ENCODE measurements at places on chromosomes 7 and 10. TPM values are rescaled to one million over a fixed set of nuclear protein-coding genes. Genes with fewer than 3 reads are reported as not detected.

DNA sequence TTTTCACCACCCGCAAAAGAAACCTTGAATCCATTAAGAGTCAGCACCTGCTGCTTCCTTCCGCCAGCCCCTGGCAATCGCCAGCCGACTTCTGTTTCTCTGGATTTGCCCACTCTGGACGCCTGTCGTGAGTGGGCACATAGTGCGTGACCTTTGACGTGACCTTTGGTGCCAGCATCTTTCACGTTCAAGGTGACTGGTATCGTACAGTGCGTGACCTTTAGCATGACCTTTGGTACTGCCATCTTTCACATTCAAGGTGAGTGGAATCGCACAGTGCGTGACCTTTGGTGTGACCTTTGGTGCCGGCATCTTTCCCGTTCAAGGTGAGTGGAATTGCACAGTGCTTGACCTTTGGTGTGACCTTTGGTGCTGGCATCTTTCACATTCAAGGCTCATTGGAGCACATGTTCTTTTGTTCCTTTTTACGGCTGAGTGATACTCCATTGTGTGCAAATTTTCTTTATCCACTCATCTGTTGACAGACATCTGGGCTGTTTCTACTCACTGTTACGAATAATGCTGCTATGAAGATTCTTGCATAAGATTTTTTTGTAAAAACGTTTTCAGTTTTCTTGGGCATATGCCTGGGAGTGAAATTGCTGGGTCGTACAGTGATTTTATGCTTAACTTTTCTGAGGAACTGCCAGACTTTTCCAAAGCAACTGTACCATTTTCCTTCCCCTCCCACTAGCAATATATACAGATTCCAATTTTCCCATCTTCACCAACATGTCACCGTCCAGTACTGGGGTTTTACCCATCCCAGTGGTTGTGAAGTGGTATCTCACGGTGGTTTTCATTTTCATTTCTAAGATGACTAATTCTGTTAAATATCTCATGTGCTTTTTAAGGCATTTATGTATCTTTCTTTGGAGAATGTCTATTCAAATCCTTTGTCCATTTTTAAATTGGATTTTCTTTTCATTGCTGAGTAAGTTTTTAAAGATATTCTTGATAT is 145.3 kb downstream of the DIP2C start:
- peak; percentile 7 for DNase-seq

Gene OR2A5
- total RNA-seq, result not detected

Gene TRIM73
- 9.0 TPM for total RNA-seq

- DNase-seq, result peak; percentile 61
Measured at GRCh38 chr7:80942261-80943041, 23.6 kb upstream of the SEMA3C start.

DNA sequence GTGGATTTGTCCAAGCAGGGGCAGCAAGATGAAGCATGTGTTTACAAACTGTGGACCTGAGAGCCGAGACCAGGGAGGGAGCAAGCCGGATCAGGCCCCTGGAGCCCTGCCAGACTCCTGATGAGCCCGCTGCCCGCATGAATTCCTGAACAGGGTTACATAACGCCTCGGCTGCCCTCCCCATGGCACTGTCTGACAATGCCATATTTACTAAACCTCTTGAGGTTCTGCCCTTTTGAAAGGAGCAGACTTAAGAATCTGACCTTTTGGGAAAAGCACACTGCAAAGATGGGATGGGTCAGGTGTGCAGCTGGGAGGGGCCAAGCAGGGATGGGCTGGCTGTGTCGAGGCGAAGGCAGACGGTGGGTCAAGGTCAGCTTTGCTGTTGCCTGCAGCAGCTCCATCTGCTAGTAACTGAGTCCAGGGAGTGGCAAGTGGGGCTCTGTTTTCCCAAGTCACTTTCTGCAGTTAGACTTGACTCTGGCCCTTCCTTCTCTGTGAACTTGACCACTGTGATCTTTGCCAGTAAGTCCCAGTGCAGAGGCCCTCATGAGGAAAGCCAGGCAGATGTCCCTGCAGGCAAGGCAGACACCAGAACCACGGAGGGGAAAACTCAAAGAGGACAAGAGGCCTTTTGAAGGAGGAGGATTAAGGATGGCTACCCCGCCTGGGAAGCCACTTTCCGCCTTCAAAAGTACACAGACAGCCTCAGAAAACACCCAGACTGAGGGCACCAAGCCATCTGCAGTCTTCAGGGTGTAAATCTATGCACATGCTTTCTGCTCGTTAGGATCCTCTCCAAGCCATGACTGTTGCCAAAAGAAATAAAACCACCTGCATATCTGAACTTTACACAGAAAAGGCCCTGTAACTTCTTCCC is 175.8 kb downstream of the TNS3 start:
- DNase-seq, result peak; percentile 95

GRCh38 chr7:50476953-50477625 is 26.9 kb upstream of the FIGNL1 start:
- DNase-seq, result no peak

GRCh38 chr7:45187089-45187945 is 29.7 kb downstream of the RAMP3 start:
- no peak for DNase-seq

DNA sequence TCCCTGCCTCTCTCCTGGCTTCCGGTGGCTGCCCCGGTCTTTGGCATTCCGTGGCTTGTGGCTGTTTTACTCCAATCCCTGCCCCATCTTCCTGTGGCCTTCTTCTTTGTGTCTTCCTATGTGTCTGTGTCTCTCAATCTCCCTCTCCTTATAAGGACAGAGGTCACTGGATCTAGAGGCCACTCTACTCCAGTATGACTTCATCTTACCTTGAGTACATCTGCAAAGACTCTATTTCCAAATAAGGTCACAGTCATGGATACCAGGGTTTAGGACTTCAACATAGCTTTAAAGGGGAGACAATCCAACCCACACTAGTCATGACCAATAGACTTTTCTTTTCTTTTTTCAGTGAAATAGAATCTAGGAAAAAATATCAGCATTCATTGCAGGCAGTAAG is 153.3 kb upstream of the INSYN2A start:
- no peak for DNase-seq

- DNase-seq, result no peak
Measured at GRCh38 chr10:124308056-124308645, 110.6 kb downstream of the OAT start.

Gene LRMDA
- 89.7 TPM for total RNA-seq

GRCh38 chr7:43137811-43138210 is 25.4 kb downstream of the HECW1 start:
- no peak for DNase-seq

DNA sequence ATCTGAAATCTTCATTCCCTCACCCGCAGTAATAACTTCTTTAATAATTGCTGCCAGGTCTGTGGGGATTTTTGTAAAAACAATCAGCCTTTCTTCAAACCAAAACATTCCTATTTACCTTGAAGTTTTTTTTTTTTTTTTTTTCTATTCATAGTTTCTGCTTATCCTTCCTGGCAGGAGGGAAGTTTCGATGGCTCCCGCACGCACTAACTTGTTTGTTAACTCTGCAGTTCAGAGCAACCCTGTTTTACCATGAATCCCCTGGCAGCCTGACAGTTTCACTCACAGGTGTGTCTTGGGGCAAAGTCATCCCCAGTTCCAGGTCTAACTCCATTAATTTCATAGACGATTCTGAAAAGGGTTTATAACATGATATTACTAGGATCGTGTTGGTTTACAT is 149.3 kb downstream of the KLF6 start:
- no peak for DNase-seq

Gene CELF2
- 26.0 TPM for total RNA-seq

DNA sequence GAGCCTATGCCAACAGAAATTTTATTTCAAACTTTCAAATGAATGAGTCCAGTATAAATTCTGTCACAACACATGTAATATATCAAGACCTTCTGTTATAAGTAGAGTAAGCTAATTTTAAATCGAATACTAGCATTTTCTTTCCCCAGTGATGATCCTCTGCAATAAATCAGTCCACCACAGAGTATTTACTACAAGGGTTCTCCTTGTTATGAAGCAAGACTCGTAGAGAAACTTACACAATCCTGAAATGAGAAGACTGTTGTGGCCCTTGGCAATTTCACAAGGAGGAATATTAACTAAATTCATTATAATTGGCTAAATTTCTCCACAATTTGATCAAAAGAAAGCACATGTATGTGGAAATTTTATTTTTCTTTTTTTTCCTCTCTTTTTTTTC is 312.4 kb upstream of the DGKB start:
- DNase-seq, result no peak

Gene IPMK
- 6.6 TPM for total RNA-seq

Gene MMP21
- not detected for total RNA-seq

Gene IGF2BP3
- not detected for total RNA-seq

Gene NDUFB8
- total RNA-seq, result 195 TPM

GRCh38 chr7:134718211-134718875 is 61.1 kb upstream of the CALD1 start:
- no peak for DNase-seq

- DNase-seq, result no peak
Measured at GRCh38 chr7:70833726-70834125, 298.2 kb upstream of the GALNT17 start.

- no peak for DNase-seq
Measured at GRCh38 chr7:2033586-2034135, 199.1 kb downstream of the MAD1L1 start.

Gene RNF32
- 1.1 TPM for total RNA-seq

Gene FZD8
- 3.9 TPM for total RNA-seq
